ENCODE measurements at places on chromosomes 11 and 22.
A peak's percentile ranks its signal among the peaks of the same experiment; 100 is the strongest.

GRCh38 chr22:16601437-16602223, 9.0 kb upstream of the CCT8L2 start:
- DNase-seq, result peak; percentile 55

DNA sequence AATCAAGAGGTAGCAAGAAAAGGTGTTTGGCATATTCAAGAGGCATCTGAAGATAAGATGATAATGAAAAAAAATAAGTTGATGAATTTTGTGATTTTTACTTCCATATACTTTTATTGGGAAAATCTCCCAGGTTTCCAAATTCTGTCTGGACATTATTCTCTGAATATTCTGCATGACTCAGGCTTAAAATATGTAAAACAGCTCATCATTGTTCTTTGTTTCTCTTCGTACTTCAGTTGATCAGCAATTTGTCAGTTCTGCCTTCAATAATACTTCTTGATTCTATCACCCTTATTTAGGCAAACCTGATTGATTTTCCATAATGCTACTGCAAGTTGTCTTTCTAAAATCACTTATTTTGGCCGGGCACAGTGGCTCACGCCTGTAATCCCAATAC, 30.2 kb downstream of the GTF2H1 start:
- DNase-seq, result no peak

GRCh38 chr11:13220148-13220547, 57.4 kb upstream of the BMAL1 start:
- DNase-seq, result no peak

- DNase-seq, result no peak
These were observed 51.6 kb downstream of the LGR4 start for GRCh38 chr11:27420722-27421572.

DNA sequence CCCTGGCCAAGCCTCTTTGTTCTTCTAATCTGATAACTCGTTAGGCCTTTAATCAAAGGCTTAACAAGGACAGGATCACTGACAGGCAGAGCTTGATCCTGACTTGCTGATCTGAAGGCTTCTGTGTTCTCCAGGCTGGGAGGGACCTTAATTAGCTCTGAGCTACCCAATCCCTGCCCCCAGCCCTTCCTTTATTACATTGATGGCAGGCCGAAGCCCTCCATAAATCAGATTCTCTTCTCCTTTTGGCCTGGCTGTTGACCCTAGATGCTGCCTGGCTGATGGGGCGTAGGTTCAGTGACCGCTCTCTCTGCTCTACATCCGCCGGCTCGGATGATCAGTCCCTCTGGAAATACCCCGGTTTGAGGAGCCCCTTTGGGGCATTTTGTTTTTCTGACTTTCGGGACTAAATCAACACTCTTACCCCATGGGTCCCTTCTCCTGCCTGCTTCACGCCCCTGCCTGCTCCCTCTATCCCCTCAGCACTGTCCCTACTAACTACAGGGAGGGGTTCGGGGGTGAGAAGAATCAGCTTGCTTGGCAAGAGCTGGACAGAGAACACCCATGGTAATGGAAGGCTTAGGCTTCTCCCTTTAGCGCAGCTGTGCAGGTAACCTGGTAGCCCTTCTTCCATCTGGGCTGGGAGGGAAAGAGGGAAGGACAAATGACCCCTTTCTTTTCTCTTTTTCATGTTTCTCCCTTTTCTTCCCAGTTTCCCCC, 10.0 kb upstream of the RRM1 start:
- DNase-seq, result no peak

DNA sequence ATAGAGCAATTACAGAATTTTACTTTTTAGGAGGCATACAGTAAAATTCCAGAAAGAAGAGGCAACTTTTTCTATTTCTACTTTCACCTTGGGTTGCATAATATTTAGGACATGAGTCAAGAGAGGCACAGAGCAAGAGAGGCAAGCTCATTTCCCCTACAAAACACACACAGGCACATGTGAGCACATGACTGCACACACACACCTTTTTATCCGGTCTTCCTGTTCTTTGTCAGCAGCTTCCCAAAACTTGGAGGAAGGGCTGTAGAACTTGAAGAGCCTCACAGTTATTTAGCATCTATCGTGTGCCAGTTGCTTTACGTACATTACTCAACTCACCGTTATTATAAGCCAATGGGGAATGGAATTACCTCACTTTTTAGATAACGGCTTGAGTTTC, 37.8 kb upstream of the CCDC179 start:
- DNase-seq, result no peak

DNA sequence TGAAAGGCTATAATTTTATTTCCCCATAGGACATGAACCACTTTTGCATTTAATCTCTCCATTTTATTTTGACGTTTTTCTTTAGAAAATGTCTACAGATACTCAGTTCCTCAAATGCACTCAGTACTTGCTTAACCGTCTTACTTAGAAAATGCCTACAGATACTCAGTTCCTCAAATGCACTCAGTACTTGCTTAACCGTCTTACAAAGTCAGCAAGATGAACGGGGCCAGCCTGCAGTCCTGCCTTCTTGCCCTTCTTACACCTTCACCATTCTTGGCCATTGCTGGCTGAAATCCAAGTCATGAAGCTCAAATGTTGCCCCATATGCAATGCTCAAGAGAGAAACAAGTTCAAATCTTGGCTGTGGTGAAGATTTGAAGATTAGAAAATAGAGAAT, 34.1 kb downstream of the CSNK2A3 start:
- DNase-seq, result no peak

- no peak for DNase-seq
These were observed 15.7 kb upstream of the MEN1 start for GRCh38 chr11:64826062-64826461.

DNA sequence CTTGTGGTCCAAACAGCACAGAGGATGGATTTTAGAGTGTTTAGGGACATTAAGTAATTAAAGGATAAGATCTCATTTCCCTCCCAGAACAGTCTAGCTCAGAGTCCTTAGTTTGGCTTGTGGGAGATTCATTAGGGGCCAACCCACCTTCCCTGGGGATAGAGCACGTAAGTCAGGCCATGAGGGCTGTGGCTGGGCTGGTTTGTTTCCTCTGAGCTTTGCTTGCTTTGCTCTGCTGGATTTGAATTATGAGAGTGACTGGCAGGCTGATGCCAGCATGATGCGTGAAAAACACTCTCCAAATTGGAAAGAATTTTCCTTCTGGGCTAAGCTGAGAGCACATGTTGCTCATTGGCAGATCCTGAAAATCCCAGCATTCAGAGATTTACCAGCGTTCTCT, 84.7 kb upstream of the HEPHL1 start:
- DNase-seq, result no peak

DNA sequence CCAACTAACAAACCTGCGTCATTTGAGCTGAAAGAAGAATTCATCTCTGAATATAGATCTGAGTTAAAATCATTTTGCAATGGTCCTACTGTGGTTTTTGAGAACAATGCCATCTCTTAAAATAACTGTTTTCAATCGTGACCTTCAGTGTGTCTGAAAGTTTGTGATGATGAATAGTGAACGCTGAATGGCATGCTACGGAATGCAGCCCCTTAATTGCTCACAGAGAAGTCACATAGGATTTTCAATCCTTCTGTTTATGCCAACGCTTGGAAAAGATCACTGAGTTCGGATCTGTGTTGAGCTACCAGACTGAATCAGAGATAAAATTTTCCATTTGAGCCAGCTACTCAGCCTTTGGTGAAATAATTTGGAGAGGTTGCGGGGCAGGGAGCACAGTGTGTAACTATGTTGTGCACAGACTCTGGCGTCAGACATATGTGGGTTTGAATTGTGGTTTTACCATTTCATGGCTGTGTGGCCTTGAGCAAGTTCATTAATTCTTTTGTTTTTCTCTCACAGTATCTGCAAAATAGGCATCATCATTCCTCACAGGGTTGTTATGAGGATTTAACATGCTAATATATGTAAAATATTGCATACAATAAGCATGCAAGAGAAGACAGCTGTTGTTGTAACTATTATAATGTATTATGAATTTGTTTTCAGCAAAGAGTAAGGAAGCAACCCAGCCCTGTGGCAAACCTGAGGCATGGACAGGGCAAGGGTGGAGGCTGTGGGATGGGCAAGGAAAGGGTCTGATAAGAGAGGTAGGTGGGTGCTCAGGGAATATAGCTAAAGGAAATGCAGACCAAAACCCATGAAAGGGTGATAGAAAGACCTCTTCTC, 679.9 kb downstream of the KCNA4 start:
- no peak for DNase-seq

GRCh38 chr11:72396041-72396440, 38.3 kb downstream of the CLPB start:
- no peak for DNase-seq
